Dorsolateral prefrontal cortex (tissue), 122 donors: ENCODE measurements at places on chromosomes 2 and 18. TPM values are rescaled to one million over a fixed set of nuclear protein-coding genes. Genes with fewer than 3 reads are reported as not detected.

FSIP2 gene
- 1.9 TPM for total RNA-seq

- DNase-seq = no peak
These were observed 615.1 kb upstream of the SALL3 start for GRCh38 chr18:78364388-78364960.

DNA sequence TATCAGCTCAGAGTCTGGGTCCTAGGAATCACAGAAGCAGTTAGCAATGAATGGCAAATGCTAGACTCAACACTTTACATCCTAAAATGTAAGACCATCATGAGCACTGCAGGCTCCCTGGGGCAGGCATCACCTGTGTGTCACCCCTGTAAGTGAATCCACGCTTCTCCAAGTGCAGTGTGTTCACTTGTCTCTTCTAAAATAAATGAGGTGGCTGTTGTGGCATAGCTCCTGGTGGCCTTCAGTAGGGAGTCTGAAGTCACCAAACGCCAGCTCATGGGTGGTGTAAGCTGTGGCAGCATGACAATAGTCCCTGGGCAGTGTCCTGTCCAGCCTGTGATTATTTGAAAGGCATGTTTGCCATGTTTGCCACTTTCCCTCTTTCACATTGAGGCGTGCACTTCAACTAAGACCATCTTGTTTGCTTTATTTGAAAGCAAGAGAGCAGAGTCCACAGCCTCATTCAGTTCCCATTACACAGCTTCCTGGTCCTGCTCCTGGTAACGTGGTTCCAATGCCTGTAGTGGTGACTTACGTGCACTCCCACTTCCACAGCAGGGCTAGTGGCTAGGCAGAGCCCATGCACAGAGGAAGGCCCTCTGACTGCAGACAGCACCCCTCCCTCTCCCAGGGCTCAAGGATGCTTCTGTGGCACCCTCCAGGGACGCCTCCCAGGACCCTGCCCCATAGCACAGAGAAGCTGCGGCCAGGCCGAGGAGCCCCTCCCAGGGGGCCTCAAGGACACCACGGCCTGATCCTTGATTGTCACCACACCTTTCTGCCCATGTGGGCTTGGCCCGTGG is 24.3 kb downstream of the COA5 start:
- no peak for DNase-seq

GRCh38 chr2:130385709-130386108 is 29.9 kb downstream of the PTPN18 start:
- DNase-seq = no peak

GRCh38 chr2:26712486-26713465 is 20.3 kb downstream of the KCNK3 start:
- DNase-seq = peak; percentile 63

- no peak for DNase-seq
These were observed 54.3 kb downstream of the DGKD start for GRCh38 chr2:233408366-233409285.

GRCh38 chr2:158509928-158510797 is 53.4 kb downstream of the PKP4 start:
- DNase-seq = no peak

MC2R gene
- not detected for total RNA-seq

DNA sequence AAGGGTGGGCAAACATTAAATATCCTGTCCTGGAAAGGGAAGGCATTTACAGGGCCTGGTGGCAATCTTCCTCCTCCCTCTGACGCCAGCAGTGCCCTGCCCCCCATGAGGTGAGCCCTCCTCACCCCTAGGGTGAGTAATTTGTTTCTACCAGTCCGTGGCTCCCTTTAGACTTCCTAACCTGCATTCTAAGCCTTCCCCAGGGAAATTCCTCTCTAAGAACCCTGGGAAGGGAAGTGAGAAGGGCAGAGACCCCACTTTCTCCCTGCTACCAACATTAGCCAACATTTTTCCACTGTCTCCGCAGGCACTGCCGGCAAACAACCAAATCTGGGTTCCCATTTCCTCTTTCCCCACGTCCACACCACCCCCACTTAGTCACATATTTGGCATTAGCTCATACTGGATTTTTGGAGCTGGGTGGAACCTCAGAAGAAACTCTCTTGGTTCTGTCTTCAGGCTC is 69.3 kb downstream of the NRP2 start:
- no peak for DNase-seq

DNA sequence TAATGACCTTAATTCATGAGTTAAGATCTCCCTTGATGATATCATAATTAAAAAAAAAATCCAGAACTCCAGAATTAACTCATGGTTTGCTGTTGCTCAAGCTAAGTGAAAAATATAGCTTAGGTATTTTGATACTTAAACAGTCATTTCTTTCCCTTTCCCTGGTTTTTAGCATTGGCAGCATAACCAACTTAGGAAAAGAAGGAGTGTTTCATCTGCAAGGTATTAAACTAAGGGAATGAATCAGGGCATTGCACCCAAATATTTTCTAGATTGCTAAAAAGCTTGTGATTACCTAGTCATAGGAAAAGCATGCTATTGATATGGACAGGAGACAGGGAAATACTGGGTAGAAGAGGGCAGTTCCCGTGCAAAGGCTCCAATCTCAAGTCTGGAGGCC is 207.2 kb downstream of the LRP1B start:
- no peak for DNase-seq

GRCh38 chr2:99911736-99912135 is 230.7 kb downstream of the AFF3 start:
- DNase-seq = no peak

DNA sequence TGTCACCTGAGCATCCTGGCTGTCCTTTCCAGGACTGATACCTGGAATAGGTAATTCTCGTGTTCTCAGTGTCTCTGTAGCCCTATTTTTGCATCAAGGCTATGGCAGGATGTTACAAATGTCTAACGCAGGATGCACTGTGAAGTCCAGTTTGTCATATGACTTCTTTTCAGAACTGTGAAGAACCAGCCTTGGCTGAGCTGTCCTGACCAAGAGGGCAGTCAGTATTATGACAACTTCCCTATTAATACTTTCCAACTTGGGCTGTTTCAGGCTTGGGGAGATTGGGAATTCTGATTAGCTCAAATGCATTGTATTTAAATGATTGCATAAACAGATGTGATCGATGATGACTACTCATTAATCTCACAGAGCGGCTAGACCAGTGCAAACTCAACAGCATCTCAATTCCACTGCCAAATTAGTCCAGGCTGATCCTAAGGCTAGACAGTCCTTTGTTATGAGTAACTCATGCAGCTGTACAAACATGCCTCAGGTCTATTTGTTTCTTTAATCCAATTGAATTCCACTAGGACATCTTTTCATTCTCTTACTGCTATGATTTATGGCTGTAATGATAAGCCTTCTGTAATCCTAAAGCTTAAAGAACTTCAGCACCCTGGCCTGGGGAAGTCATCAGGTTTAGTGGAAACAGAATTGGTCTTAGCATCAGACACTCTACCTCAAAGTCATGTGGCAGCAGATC is 331.6 kb downstream of the KCNS3 start:
- DNase-seq = no peak

CNOT9 gene
- 42.6 TPM for total RNA-seq
